ENCODE measurements at places on chromosomes 1 and 21. TPM values are rescaled to one million over a fixed set of nuclear protein-coding genes. Genes with fewer than 3 reads are reported as not detected.
A peak's percentile ranks its signal among the peaks of the same experiment; 100 is the strongest.

Gene HSD3B1
- total RNA-seq: not detected

Gene PLPP3
- 0.30 TPM for total RNA-seq

Gene RUNX3
- total RNA-seq: 145 TPM

Gene VASH2
- total RNA-seq: 0.85 TPM

Gene CCDC27
- not detected for total RNA-seq

Gene MYCL
- total RNA-seq: 0.15 TPM

Gene SELE
- not detected for total RNA-seq

Gene CHIA
- not detected for total RNA-seq

Gene ZNF683
- total RNA-seq: 0.32 TPM

Gene IGSF9
- 0.12 TPM for total RNA-seq

DNA sequence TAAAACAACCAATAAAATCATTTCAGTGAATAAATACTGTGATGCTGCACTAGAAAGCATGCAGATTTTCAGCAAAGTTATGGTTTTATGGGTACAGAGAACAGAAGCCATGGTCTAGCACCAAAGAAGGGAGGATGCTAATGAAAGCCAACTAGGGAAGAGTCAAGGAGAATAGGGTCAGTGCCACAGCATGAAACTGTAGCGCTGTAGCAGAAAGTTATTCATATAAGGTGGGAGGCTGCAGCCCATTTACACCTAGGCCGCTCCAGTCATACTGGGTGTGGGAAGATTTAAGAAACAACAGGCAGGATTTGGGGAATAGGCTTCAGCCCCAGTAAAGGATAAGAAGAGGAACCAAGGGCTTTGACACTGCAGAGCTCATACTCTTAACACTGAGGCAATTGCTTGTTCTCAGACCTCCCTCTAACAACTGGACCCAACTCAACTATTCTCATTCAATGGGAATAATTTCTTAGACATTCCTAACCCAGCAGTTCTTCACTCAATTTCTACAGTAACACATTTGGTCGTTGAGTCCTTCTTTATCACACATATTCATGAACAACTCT is 4.4 kb downstream of the IFI16 start:
- no peak for DNase-seq
- H3K4me1 ChIP-seq: peaks cover 32% of the 10 kb centered on the region
- peak overlapping the region; percentile 52 for H3K4me3 ChIP-seq
- H3K36me3 ChIP-seq: peaks cover 5% of the 10 kb centered on the region
- no peaks in the 10 kb centered on the region for H3K27me3 ChIP-seq

DNA sequence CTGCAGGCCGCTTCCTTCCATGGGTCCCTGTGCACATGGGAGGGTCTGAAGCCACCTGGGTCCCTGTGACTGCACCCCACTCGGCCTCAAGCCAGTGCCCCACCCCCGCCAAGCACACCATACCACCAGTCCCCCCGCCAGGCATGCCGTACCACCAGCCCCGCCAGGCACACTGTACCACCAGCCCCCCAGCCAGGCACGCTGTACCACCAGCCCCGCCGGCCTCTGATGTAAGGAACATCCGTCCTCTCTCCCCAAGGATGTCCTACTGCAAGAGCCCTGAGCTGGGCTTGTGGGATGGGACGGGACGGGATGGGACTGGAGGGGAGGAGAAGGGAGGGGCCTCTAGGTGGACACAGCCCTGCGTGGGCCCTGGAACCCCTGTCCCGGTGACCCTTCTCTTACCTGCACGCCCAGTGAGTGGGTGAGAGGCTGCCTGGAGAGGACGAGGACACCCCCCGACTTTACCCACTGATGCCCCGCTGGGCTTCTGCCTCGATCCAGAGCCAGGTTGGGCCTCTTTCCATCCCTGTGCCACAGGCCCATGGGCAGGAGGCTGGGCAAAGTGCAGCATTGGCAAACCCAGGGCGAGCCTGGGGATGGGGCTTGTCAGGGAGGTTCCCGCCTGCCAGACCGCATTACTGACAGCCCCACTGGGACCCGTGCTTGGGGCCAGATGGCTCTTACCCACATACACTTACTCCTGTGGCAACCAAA is 40.8 kb upstream of the COL6A1 start:
- H3K36me3 ChIP-seq: peaks cover 7% of the 10 kb centered on the region
- no peak for DNase-seq
- H3K4me1 ChIP-seq: no peaks in the 10 kb centered on the region
- no peak overlapping the region for H3K27ac ChIP-seq
- H3K27me3 ChIP-seq: no peaks in the 10 kb centered on the region

DNA sequence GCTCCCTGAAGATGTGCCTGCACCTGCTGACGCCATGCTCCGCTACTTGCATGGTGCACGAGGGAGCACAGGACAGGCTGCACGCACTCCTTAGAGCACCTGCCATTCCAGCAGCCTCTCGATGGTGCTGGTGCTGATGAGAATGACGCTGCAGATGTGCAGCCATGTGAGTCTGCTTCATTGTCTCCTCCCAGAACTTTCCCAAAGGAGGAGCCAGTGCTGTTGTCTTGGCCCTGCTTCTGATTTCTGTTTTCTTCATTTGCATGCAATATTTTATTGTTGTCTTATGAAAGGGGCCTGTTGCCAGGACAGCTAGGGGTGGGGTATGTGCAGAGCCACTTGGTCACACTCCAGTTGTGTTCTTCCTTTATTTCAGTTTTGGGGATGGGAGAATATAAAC is 70.1 kb downstream of the PCBP3 start:
- no peaks in the 10 kb centered on the region for H3K4me1 ChIP-seq
- H3K27ac ChIP-seq: no peak overlapping the region
- H3K36me3 ChIP-seq: no peaks in the 10 kb centered on the region
- no peak overlapping the region for H3K4me3 ChIP-seq
- H3K27me3 ChIP-seq: no peaks in the 10 kb centered on the region

- no peaks in the 10 kb centered on the region for H3K36me3 ChIP-seq
Observed at GRCh38 chr1:218930000-218930399, 243.7 kb upstream of the LYPLAL1 start.

GRCh38 chr1:198641966-198642668 is 3.3 kb downstream of the PTPRC start:
- H3K36me3 ChIP-seq: peaks cover 39% of the 10 kb centered on the region
- H3K4me3 ChIP-seq: peak overlapping the region; percentile 80
- DNase-seq: no peak
- H3K4me1 ChIP-seq: no peaks in the 10 kb centered on the region

GRCh38 chr1:233972951-233973635 is 68.6 kb downstream of the SLC35F3 start:
- H3K27ac ChIP-seq: no peak overlapping the region
- H3K36me3 ChIP-seq: no peaks in the 10 kb centered on the region
- no peak overlapping the region for H3K4me3 ChIP-seq
- H3K4me1 ChIP-seq: no peaks in the 10 kb centered on the region

DNA sequence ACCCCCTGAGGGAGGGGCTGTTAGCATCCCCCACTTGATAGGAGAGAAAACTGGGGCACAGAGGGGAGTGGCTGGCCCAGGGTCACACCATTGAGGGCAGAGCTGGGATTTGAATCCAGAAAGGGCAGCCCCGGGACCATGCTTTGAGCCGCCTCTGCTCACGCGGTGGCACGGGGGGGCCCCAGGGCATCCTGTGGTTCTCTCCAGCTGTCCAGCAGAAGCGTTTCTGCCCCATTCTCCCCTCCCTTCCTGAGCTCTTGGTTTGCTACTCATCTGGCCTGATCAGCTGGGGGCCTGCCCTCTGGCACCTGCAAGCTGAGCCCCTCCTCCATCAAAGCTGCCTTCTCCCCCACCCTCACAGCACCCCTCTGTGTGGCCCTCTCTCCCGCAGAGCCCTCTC is 37.5 kb downstream of the FBXO2 start:
- H3K4me3 ChIP-seq: no peak overlapping the region
- H3K36me3 ChIP-seq: no peaks in the 10 kb centered on the region
- no peaks in the 10 kb centered on the region for H3K27me3 ChIP-seq
- no peak overlapping the region for H3K27ac ChIP-seq
- no peak for DNase-seq

- no peak overlapping the region for H3K4me3 ChIP-seq
- H3K27ac ChIP-seq: no peak overlapping the region
- peaks cover 3% of the 10 kb centered on the region for H3K36me3 ChIP-seq
- no peaks in the 10 kb centered on the region for H3K27me3 ChIP-seq
- no peaks in the 10 kb centered on the region for H3K4me1 ChIP-seq
Observed at GRCh38 chr1:62057641-62058290, 136.9 kb upstream of the L1TD1 start.

DNA sequence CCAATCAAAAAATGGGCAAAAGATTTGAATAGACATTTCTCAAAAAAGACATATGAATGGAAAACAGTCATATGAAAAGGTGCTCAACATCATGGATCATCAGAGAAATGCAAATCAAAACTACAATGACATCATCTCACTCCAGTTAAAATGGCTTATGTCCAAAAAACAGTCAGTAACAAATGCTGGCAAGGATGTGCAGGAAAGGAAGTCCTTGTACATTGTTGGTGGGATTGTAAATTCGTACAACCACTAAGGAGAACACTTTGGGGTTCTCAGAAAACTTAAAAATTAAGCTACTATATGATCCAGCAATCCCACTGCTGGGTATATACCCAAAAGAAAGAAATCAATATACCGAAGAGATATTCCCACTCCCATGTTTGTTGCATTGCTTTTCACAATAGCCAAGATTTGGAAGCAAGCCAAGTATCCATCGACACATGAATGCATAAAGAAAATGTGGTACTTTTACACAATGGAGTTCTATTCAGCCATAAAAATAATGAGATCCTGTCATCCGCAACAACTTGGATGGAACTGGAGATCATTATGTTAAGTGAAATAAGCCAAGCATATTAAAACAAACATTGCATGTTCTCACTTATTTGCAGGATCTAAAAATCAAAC is 17.9 kb downstream of the GBP5 start:
- no peak overlapping the region for H3K27ac ChIP-seq
- H3K36me3 ChIP-seq: no peaks in the 10 kb centered on the region
- no peak for DNase-seq
- peaks cover 10% of the 10 kb centered on the region for H3K4me1 ChIP-seq

DNA sequence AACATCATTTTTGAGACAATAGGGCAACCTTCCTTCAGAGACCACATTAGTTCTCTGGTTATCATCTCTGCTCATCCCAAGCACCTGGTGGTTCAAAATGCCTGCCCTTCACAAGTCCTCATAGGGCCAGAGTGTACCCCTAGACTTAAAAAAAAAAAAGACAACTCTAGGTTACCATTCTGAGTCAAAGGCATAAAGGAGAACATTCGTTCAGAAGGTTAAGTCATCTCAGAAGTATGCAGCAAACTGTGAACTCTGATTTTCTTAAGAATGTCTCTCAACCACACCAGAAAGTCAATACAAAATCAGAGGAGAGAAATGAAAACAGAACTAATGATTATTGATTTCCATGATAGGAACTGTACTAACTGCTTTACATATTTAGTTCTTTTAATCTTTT is 9.2 kb upstream of the BEND5 start:
- DNase-seq: no peak
- H3K4me1 ChIP-seq: no peaks in the 10 kb centered on the region
- H3K27me3 ChIP-seq: peaks cover 2% of the 10 kb centered on the region
- H3K27ac ChIP-seq: no peak overlapping the region
- H3K4me3 ChIP-seq: no peak overlapping the region

DNA sequence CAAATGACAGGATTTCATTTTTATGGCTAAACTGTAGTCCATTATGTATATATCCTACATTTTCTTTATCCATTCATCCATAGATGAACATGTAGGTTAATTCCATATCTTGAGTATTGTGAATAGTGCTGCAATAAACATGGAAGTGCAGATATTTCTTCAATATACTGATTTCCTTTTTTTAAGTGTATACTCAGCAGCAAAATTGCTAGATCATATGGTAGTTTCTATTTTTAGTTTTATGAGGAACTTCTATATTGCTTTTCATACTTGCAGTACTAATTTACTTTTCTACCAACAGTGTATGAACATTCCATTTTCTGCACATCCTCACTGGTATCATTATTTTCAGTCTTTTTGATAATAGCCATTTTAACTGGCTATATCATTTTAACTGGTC is 30.1 kb downstream of the OR10J5 start:
- H3K27me3 ChIP-seq: no peaks in the 10 kb centered on the region
- no peak for DNase-seq
- no peak overlapping the region for H3K4me3 ChIP-seq
- no peaks in the 10 kb centered on the region for H3K36me3 ChIP-seq

GRCh38 chr1:226029093-226029496 is 30.0 kb upstream of the SDE2 start:
- DNase-seq: no peak
- H3K27ac ChIP-seq: no peak overlapping the region
- no peaks in the 10 kb centered on the region for H3K4me1 ChIP-seq
- H3K36me3 ChIP-seq: no peaks in the 10 kb centered on the region
- H3K4me3 ChIP-seq: no peak overlapping the region

DNA sequence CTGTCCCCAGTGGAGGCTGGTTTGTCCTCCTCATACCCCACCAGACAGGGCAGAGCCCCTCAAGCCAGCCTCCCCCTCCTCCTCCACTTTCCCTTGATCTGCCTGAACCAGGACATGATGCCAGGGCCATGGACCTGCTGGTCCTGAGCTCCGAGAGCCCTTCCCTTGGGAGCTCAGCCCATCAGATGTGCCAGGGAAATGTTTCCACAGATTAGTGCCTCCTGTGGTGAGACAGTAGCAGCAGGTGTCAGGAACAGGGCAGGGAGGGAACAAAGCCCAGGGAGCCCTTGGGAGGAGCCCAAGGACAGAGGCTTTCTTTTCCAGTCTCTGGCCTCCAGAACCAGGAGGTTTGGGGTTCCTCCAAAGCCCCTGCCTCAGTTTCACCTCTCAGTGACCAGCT is 14.6 kb upstream of the SLC41A1 start:
- H3K27me3 ChIP-seq: no peaks in the 10 kb centered on the region
- H3K36me3 ChIP-seq: no peaks in the 10 kb centered on the region
- no peaks in the 10 kb centered on the region for H3K4me1 ChIP-seq
- DNase-seq: no peak

GRCh38 chr1:232969799-232970198 is 19.4 kb downstream of the NTPCR start:
- H3K36me3 ChIP-seq: peaks cover 74% of the 10 kb centered on the region
- H3K27ac ChIP-seq: no peak overlapping the region
- H3K4me3 ChIP-seq: no peak overlapping the region
- no peak for DNase-seq
- H3K4me1 ChIP-seq: peaks cover 7% of the 10 kb centered on the region
- no peaks in the 10 kb centered on the region for H3K27me3 ChIP-seq

DNA sequence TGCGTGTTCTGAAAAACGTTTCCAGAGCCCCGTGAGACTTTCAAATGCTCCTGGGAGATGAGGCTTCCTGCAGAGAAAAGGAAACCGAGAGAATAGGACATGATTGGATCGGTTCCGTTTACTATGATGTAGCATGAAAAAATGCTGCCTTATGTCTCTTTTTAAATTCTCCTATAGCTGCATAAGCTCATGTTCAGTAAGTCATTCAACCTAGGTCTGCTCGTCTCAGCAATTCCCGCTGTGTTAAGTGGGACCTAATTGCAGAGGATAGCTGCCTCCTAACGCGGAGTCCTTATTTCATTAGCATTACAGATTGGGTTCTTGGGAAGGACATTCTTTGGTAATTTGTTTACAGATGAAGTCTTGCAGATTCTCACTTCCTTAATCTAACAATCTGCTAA is 165.3 kb downstream of the GALNT2 start:
- H3K36me3 ChIP-seq: peaks cover 2% of the 10 kb centered on the region
- no peaks in the 10 kb centered on the region for H3K27me3 ChIP-seq
- peaks cover 5% of the 10 kb centered on the region for H3K4me1 ChIP-seq
- H3K4me3 ChIP-seq: no peak overlapping the region
